ENCODE measurements at places on chromosomes 3 and 15.

GRCh38 chr3:113138839-113139743 lies 72.3 kb upstream of the BOC start:
- no peak for DNase-seq

- peak; percentile 45 for DNase-seq
Observed at GRCh38 chr15:85691350-85692240, 103.1 kb downstream of the KLHL25 start.

GRCh38 chr15:31390029-31390428 lies 63.4 kb downstream of the KLF13 start:
- DNase-seq, result no peak

DNA sequence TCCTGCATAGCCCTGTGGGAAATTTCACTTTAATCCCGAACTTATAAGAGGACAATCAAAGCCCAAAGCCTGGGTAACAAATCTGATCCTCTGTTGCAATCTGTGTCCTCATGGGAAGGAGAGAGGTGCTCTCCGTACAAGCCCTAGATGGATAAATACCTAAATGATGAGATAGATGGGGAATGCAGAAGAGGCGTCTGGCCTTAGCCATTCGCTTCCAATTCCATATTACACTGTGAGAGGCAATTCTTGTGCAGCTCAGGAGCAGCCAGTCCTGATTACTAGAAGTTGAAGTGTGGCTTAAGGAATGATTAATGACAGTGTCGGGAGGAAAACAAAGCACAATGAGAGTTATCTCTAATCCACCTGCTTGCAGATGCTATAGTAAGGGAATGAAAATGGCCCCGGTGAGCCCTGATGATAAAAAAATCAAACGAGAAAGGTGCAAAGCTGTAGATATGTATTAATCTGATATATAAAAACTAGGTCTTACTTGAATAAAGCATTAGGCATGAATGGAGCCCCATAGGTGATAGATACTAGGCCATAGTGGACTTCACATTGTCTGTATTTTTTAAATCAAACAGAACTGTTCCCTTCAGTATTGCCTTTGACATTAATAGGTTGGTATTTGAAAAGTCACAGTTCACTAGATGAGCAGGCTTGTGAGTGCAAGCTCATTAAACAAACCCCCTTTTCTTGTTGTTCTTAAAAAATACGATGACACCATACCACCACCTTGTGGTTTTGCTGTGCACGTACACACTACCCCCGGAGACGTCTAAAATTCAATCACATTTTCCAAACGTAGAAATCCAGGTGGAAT lies 54.2 kb upstream of the TMCO5A start:
- no peak for DNase-seq

- no peak for DNase-seq
Observed at GRCh38 chr3:128260275-128260674, 107.0 kb downstream of the EEFSEC start.

- DNase-seq, result no peak
Observed at GRCh38 chr3:156181509-156181908, 61.1 kb downstream of the KCNAB1 start.

DNA sequence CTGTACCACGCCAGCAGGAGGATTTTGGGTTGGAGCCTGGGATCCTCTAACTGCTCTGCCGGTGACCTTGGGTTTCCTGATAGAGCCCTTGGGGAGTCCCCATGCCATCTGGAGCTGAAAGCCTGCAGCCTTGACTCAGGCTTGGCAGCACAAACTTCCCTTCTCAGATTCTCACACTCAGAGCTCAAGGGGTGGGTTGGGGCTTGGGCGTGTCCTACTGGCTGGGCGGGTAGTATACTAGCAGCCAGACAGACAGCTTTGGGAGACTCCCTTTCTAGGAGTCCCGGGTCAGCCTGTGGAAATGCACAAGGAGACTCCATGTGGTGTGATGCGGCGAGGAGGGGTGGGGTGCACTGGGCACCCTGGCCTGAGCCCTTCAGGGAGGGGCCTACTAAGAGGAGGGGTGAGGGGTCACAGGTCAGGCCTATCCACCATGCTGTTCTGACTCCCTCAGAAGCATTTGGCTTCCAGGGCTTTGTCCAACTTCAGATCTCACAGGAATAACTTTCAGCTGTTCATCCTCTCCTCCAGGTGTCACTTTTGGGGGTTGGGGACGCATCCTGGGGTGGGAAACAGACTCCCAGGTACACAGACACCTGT lies 21.6 kb upstream of the PLXNA1 start:
- no peak for DNase-seq
